ENCODE measurements at places on chromosomes 2 and 18.

- DNase-seq: no peak
Observed at GRCh38 chr2:71724793-71725192, 271.4 kb downstream of the DYSF start.

GRCh38 chr2:21040468-21041377 lies 3.1 kb downstream of the APOB start:
- DNase-seq: no peak

- DNase-seq: no peak
Observed at GRCh38 chr2:69745035-69745434, 3.1 kb downstream of the ANXA4 start.

GRCh38 chr2:214217599-214217998 lies 193.3 kb upstream of the VWC2L start:
- DNase-seq: no peak

- DNase-seq: no peak
Observed at GRCh38 chr2:134917888-134918525, 615 bp upstream of the CCNT2 start.

DNA sequence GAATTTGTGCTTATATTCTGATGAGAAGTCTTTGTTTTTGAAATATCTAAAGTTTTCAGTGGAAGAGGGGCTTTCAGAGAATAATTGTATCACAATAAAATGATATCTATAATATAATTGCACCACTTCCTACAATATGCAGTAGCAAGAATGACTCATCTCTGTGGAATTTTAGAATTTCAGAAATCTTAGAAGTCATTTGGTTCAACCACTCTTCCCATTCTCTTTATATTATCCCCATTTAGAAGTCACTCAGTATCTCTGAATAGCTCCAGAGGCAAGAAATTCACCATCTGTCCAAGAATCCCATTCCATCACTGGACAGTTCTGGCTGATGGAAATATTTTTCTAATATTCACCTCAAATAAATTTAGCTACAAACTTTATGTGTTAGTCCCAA lies 59.3 kb upstream of the CCDC68 start:
- no peak for DNase-seq

All from tibial artery (tissue), 4 donors.